Activated CD4-positive, CD25-positive, alpha-beta regulatory T cell (primary cell): ENCODE measurements at places on chromosomes 1 and 21.

- DNase-seq = no peak
These were observed 11.2 kb upstream of the GUCA2B start for GRCh38 chr1:42141978-42142377.

GRCh38 chr1:162856260-162856659 is 4.7 kb downstream of the CCDC190 start:
- DNase-seq = no peak

DNA sequence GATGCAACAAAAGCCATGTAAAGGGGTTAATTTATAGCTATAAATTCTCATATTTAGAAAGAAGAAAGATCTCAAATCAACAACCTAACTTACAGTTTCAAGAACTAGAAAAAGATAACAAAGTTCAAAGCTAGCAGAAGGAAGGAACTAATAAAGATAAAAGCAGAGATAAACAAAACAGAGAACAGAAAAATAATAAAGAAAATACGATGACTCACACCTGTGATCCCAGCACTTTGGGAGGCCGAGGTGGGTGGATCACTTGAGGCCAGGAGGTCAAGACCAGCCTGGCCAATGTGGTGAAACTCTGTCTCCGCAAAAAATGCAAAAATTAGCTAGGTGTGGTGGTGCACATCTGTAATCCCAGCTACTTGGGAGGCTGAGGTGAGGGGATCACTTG is 12.4 kb upstream of the TMEM183A start:
- DNase-seq = no peak

- DNase-seq = no peak
These were observed 4.1 kb downstream of the ATP2B4 start for GRCh38 chr1:203630697-203631096.

GRCh38 chr1:33312413-33312749 is 8.5 kb downstream of the A3GALT2 start:
- no peak for DNase-seq

GRCh38 chr1:59414406-59415133 is 117.7 kb downstream of the FGGY start:
- no peak for DNase-seq

GRCh38 chr1:178509414-178510007 is 3.4 kb upstream of the TEX35 start:
- no peak for DNase-seq
